Activated effector memory CD4-positive, alpha-beta T cell treated with Interleukin-2 at 50 U/mL for 16 hours (primary cell): ENCODE measurements at places on chromosomes 5 and 9.

GRCh38 chr5:3348576-3349535 is 246.8 kb upstream of the IRX1 start:
- no peak for DNase-seq

GRCh38 chr5:34003941-34004340 is 3.9 kb downstream of the AMACR start:
- no peak for DNase-seq

- DNase-seq: no peak
Measured at GRCh38 chr9:86098824-86099700, at the start of gene GOLM1. GOLM1 (minus strand) TSS chr9:86099558; CDS start chr9:86079320, 20,238 bp downstream.

DNA sequence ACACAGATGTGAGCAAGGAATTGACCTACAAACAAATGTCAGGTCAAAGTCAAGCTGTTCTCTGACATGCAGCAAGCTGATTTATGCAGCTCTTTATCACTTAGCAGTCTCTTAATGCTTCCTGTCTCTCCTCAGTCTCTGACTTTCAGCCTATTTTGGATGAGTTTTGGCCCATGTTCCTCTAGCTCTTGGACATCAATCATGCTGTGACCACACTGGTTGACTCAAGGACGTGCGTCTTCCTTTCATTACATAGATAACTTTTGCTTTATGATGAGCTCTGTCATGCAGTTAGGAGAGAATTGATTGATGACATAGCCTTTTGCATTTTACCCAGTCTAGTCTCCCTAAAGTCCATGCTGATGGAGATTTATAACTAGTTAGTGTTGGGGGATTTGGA is 9.4 kb upstream of the REEP5 start:
- DNase-seq: no peak

DNA sequence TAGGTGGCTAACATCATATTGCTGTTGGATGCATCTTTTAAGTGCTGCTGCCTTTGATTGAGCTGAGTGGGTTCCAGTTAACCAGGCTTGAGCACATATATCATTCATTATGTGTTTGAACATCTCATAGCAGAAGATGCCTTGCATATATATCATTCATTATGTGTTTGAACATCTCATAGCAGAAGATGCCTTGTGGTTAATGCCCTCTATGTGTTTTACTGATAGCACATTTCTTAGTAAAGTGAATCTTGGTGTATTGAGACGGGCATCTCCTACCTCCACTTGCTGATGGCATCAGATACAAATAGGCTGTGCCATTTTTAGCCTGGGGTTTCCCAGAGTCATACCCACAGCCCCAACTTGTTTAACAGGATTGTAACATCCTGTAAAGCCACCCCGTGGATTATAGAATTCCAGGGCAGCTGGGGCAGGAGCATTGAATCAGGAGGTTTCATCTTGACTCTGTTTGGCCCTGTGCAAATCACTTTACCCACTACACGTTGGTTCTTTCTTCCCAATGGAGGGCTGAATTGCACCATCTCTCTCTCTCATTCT is 26.5 kb downstream of the MTAP start:
- DNase-seq: no peak

GRCh38 chr9:105355781-105356180 is 92.1 kb upstream of the FSD1L start:
- DNase-seq: no peak

DNA sequence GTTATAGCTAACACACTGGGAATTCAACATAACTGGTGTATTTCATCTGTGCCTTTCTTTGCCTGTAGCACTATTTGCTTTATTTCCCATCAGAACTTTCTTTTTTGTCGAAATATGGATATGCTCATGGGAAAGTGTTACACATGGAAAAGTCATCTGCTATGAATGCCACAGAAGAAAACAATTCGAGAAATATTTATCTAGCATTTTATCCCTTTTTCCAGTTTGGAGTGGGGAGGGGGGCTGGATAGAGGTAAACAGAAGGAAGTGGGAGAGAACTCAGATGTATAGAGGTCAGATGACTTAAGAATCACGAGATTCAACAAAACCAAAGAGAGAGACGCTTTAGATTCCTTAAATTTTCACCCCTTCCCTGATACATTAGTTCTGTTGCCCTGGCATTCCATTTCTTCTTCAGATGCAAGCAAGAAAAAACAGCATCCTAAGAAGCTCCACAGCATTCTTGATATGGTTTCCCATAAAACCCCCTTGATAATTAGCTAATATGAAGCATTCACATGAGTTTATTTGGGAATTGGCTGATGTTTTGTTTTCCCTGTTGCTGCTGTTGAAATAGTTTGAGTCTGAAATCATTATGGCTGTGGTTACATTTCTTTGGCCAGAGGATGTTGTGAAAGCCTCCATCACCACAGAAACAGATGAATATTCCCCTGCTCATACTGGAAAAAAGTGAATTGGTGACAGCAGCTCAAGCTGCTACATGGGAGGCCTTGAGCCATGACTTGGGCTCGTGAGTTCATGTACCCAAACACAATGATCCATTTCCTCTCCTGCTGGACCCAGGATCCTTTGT is 335.8 kb upstream of the DAB2 start:
- no peak for DNase-seq

GRCh38 chr5:151094030-151094851 is 13.4 kb upstream of the TNIP1 start:
- peak; percentile 32 for DNase-seq

- DNase-seq: no peak
Measured at GRCh38 chr9:29769019-29769418, 2195.7 kb upstream of the C9orf72 start.

- no peak for DNase-seq
Measured at GRCh38 chr9:81824802-81825730, 103.2 kb upstream of the SPATA31D4 start.

DNA sequence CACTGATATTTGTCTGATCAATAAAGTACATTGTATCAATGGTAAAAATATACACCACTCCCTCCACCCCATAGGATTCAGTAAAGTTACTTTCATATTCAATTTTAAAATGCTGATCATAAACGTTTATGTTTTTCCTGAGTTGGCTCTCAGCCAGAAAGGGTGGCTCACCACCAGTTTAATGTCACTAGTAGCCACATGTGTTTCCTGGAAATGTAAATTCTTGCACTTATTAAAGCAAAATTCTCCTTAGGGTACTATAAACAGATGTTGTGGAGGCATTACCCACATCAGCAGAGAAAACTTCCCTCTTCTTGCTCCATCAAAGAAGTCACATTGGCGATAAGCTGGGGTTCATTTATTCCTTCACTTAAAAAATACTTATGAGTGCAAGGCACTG is 210.3 kb downstream of the SREK1 start:
- no peak for DNase-seq

- no peak for DNase-seq
Measured at GRCh38 chr5:175548626-175549311, 70.4 kb downstream of the SFXN1 start.

GRCh38 chr5:94243612-94244011 is 374.8 kb downstream of the KIAA0825 start:
- DNase-seq: no peak

- peak; percentile 25 for DNase-seq
Measured at GRCh38 chr9:35910613-35911359, 1.5 kb downstream of the SPAAR start.

DNA sequence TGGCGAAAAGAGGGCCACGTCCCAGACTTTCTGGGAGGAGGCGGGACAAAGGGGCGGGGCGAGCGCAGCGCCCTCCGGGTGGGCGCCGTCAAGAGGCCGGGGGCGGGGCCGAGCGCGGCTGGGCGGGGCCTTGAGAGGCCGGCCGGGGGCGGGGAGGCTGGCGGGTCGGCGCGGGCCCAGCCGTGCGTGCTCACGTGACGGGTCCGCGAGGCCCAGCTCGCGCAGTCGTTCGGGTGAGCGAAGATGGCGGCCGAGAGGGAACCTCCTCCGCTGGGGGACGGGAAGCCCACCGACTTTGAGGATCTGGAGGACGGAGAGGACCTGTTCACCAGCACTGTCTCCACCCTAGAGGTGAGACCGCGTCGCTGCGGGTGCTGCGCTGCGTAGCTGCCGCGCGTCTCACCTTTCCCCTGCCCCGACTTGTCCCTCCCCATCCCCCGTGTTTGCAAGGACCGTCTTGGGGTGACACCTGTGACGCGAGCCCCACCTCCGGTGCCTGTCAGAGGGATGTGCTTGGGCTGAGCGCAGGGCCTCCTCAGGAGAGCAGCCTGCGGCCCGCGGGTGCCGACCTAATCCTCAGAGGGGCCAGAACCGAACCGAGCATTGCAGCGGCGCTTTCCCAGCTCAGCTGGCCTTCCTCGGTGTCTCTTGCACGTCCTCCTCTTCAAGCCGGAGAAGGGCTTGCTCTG is at the start of gene SNX2:
TSS of gene SNX2 (plus strand) at position 220 of the 689 bp plus-strand sequence. CDS start at position 244, 24 bp downstream.
- peak; percentile 83 for DNase-seq

DNA sequence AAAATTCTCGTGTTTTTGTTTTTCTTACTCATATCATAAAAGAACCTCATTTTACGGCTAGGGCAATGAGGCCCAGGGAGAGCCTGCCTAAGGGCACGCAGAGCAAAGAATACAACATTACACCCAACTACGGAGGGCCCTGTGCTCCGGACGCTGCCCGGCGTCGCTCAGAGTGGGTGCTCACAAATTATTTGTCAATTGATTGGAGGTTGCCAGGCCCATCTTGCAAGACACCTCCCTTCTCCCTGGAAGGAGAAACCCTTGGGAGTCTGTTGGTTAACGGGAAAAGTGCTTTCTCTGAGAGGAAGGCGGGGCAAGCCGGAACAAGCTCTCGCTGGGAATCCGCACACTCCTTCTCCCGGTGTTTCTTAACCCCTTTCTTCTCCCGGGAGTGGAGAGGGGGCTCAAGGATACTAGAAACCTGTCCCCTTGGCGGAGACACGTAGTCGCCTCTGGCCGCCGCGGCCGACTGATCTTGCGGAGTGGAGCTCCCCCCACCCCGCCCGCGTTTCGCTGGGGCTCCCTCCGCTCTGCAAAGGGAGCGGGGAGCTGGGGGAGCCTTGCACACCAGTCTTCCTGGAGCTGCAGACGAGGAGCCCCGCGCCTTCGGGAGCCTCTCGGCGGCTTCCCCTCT is 599.3 kb upstream of the SGCD start:
- DNase-seq: no peak

GRCh38 chr9:91126761-91127445 is 234.8 kb downstream of the AUH start:
- no peak for DNase-seq

- DNase-seq: no peak
Measured at GRCh38 chr5:87850843-87851242, 417.8 kb downstream of the TMEM161B start.

DNA sequence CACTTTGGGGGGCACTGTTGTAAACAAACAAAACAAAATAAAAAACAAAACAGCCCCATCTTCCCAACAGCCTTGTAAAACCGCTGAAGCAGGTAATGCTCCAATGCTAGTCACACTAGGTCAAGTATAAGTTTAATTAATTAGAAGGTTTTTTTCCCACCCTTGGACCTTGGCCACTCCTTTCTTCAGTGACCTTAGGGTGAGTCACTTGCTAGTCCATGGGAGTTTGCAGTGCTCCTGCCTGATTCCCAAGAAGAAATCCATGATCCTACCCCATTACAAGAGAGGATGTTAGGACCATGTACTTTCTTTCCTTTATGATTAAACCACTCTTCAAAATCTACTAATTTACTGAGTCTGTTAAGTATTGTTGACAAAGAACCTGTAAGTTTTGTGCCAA is 192.2 kb upstream of the CDKN2B start:
- DNase-seq: no peak

DNA sequence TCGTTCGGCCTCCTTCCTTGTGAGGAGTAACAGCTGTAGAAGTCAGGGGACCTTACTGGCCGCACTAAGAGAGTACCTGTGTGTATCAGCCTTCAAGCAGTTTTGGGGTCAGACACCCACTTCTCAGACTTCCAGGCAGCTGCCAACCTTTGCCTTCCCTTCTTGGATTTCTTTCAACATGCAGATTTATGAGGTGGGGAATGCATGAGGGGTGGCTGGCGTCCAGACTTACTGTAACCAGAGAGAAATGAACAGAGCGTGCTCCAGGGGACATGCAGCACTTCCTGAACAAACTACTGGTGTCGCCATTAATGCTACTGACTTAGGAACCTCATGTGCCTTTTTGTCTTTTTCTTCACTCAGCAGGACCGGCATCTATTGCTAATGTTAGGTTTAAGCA is 46.7 kb downstream of the INSYN2B start:
- DNase-seq: no peak

- no peak for DNase-seq
Measured at GRCh38 chr9:132520612-132521011, 61.8 kb upstream of the BARHL1 start.

GRCh38 chr9:129027685-129028191 is 393 bp downstream of the SH3GLB2 start:
- DNase-seq: peak; percentile 78

DNA sequence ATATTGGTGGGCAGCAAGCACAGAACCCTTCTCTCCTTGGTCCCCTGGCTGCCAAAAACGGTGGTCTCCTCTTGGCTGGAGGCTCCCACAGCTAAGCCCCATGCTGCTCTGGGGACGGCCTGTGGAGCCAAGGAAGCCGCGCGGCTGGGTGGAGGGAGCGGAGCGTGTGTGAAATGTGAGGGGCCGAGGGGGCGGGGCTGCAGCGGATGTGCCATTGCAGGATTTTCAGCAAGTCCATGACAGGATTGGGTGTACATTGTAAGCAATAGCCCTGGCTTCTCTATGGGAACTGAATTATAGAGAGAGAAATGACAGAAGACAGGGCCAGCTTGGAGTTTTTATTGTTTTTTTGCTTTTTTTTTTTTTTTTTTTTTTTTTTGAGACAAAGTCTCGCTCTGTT is 336.5 kb downstream of the DIRAS2 start:
- DNase-seq: no peak

DNA sequence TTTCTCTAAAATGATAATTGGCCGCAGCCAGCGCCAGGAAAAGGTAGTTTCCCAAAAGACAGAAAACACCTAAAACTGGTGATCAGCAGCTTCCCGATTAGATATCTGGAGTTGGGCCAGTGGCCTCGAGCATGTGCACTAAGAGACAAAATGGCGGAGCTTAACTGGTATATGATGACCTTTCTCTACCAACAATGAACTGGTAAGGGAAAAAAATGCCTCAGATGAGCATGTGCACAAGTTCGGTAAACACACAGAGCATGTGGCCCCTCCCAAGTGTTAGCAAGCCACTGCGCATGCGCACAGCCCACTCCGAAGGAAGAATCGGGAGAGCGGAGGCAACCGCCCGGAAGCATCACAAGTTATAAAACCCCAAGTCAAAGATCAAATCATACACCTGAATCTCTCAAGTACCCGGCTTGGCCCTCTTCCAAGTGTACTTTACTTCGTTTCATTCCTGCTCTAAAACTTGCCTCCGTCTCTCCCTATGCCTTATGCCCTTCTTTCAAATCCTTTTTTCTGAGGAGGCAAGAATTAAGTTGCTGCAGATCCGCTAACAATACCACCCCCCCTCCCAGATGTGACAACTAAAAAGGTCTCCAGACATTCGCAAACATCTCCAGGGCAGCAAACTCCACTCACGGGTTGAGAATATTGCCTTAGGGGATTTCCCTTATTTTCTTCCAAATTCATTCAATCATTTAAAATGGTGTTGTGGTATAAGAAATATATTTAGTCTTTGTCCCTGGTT is 15.0 kb upstream of the PTBP3 start:
- peak; percentile 52 for DNase-seq
